ENCODE measurements at places on chromosomes 3 and 15.

DNA sequence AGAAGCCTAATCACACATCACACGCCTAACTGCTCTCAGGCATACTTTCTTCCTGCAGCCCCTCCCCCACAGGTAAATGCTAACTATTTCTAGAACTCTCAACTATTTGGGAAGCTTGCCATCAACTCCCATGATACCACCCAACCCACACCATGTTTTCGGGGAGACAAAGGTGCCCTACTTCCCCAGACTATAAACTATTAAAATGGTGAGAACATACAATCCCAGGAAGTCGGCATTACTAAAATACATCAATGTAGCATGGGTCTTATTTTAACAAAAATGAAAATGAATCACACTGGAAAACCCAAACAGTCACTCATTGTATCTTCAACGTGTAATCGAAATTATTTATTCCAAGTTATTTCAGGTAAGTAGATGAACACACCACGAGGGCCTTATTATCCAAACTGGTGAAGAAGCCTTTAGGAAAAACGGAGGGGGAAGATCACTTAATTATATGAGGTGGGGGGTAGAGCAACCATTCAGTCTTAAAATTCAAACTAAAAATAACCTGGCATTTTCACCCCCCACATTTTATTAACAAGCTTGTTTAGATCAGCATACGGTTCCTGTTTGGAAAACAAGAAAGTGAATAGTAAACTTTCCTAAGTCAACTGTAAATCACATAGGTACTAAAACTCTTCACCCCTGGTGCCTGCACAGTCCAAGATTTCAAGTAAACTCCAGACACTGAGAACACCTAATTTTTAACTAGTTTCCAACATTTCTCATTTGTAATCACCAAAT lies 1.9 kb downstream of the TBL1XR1 start:
- no peak for DNase-seq

GRCh38 chr15:92583096-92584034 lies 72.2 kb downstream of the FAM174B start:
- no peak for DNase-seq

- no peak for DNase-seq
These were observed 1.7 kb upstream of the IFT57 start for GRCh38 chr3:108223928-108224327.

DNA sequence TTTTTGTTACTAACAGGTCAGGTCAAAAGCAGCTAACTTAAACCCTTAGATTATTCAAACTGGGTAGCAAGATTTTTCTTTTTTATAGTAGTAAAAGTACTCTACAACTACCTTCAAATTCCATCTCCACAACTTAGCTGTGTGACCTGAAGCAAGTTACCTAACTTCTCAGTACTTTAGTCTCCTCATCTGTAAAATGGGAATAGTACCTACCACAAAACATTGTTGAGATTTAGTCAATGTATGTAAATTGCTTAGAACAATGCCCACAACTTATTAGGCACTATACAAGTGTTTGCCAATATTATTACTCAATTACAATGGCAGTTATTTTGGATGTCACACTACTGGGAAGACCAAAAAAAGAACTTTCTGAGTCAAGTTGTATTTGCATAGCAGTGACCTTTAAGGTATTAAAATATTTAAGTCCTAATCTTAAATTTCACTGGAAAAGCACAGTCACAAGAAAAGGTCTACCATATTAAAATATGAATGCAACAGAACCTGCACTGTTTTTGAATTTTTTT lies 2.9 kb downstream of the TASOR start:
- no peak for DNase-seq

- no peak for DNase-seq
These were observed 86.3 kb downstream of the GMPS start for GRCh38 chr3:155956508-155957411.

DNA sequence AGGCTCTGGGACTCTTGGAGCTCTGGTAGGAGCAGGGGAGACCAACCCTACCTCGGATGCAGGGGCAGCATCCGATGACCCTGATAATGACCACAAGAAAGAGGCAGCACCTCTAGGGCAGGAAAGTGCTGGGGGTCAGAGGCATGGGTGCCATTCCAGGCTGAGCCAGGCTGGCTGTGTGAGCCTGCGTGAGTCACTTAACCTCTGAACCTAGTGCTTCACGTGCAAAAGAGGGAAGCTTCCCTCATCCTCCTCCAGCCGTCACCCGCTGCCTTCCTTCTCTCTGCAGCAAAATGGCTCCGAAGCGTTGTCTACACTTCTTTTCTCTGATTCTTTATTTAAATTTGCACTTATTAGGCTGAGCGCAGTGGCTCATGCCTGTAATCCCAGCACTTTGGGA lies 35.5 kb downstream of the ZDHHC19 start:
- no peak for DNase-seq

DNA sequence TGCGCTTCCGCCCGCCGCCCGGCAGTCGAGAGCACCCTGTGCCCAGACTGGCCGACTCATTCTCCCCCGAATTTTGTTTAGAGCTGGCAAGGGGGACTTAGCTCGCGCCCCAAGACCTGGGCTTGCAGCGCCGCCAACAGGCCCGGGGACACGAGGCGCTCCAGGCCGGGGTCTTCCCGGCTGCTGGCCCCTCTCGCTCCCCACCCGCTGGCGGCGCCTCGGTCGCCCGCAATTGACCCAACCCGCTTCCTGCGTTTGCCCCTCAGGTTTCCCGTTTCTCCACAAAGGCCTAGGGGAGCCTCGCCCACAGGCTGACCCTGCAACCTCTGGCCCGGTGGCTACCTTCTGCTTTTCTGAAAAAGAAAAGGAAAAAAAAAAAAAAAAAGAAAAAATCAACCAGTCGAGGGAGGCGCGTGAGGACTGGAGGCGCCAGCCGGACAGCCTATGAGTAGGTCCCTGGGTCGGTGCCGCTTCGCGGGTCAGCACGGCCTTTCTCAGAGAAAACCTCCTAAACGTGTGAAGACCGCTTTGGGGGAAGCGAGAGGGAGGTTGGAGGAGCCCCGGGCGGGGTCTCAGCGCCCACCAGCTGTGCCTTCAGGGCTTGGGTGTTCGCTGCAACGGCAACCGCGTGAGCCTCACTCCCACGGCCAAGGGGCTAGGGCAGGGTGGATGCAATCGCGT lies 7.2 kb downstream of the FOXL2 start:
- DNase-seq: no peak

DNA sequence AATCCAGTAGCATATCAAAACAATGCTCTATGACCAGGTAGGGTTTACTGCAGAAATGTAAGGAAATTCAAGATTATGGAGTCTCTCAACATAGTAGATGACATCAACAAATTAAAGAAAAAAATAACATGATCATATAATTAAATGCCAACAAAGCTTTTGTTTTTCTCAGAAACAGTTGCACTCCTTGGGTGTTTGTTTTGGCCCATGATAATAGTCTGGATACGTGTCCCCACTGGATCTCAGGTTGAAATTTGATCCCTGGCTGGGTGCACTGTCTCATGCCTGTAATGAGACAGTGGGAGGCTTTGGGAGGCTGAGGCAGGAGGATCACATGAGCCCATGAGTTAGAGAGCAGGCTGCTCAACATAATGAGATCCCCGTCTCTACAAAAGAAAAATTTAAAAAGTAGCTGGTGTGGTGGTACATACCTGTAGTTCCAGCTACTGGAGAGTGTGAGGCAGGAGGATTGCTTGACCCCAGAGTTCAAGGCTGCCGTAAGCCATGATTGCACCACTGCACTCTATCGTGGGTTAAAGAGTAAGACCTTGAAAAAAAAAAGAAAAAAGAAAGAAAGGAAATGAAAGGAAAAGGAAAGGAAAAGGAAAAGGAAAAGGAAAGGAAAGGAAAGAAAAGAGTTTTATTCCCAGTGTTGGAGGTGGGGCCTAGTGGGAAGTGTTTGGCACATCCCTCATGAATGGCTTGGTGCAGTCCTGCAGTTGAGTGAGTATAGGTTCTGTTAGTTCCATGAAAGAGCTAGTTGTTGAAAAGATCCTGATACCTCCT lies 53.3 kb upstream of the FOXB1 start:
- DNase-seq: no peak

DNA sequence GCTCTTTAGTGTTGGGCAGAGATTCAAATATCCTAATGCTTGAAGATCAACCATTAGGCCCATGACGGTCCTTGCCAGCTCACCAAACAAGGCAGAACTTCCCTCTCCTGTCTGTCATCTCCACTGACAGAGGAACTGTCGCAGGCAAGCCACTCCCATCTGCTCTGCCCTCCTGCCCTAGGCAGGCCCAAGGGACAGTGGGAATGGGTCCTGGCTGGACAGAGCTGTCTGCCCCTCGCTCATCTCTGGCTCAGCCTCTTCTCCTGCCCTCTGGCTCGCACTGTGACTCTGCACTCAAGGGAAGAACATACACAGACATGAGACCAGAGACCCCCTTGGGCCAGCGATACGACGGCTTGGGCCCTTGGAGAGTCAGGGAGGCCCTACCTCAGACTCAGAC lies 7.6 kb upstream of the MUSTN1 start:
- no peak for DNase-seq

- DNase-seq: no peak
These were observed 18.2 kb downstream of the LOXL1 start for GRCh38 chr15:73944161-73945129.

GRCh38 chr15:86608461-86609205 lies 529.0 kb downstream of the AGBL1 start:
- no peak for DNase-seq

DNA sequence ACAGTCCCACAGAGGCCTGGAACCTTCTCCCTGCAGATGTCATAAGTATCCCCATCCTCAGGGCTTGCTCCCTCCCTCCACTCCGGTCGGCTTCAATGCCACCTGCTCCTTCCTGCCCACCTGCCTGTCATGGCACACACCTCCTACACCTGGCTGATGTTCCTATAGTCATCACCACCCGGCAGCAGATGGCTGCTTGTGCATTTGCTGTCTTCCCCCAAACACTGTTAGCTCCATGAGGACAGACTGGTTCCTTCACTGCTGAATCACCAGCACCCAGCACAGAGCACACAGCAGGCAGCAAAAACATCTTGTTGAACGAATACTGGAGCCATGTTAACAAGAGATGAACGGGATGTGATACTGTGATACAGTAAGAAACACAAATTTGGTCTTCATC lies 14.8 kb downstream of the TARS3 start:
- DNase-seq: no peak

GRCh38 chr3:28836199-28836598 lies 444.7 kb upstream of the RBMS3 start:
- no peak for DNase-seq

GRCh38 chr15:64634027-64634426 lies 141.4 kb downstream of the RBPMS2 start:
- peak; percentile 8 for DNase-seq

GRCh38 chr3:45555666-45556065 lies 38.9 kb upstream of the LIMD1 start:
- DNase-seq: no peak

- no peak for DNase-seq
These were observed 12.7 kb upstream of the TATDN2 start for GRCh38 chr3:10235551-10235950.

GRCh38 chr3:79257791-79258190 lies 510.0 kb downstream of the ROBO1 start:
- no peak for DNase-seq

GRCh38 chr3:39506863-39507262 lies 39.4 kb downstream of the MOBP start:
- no peak for DNase-seq

DNA sequence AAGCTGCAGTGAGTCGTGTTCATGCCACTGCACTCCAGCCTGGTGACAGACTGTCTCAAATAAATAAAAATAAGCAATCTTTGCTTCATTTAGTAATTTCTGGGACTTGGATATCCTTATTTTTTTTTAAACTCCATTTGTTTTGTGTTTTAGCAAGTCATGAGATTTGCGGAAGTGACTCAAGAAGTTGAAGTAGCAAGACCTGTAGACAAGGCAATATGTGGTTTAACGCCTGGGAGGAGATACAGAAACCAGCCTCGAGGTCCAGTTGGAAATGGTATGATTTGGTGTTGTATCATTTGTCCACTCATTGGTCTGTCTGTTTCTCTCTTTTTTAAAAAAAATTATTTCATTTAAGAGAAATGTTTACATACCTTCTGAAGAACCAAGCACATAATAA lies 16.6 kb upstream of the RPLP1 start:
- no peak for DNase-seq

DNA sequence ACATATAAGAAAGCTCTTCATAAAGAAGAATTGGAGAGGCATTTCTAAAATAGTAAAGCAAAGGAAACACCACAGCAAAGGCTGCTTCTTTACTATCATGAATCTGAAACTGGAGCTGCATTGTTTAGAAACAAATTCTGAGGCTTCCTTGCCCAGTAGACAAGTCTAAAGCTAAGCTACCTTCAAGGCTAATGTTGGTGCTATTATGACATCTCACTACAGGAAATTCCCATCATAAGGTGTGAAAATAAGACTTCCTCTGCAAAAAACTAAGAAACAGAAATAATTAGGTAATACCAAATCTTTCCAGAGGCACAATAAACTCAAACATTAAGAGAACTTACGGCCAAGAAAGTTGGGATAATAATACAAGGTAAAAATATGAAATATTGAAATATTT lies 89.9 kb upstream of the P3H2 start:
- no peak for DNase-seq

GRCh38 chr15:100842756-100843730 lies 36.6 kb upstream of the ALDH1A3 start:
- DNase-seq: no peak

GRCh38 chr3:107753494-107753893 lies 230.7 kb downstream of the BBX start:
- peak; percentile 48 for DNase-seq

GRCh38 chr15:26101443-26101842 lies 238.3 kb upstream of the ATP10A start:
- DNase-seq: no peak

- no peak for DNase-seq
These were observed 3.6 kb downstream of the LSAMP start for GRCh38 chr3:116441652-116442051.

- no peak for DNase-seq
These were observed 64.4 kb downstream of the UACA start for GRCh38 chr15:70698836-70699390.

DNA sequence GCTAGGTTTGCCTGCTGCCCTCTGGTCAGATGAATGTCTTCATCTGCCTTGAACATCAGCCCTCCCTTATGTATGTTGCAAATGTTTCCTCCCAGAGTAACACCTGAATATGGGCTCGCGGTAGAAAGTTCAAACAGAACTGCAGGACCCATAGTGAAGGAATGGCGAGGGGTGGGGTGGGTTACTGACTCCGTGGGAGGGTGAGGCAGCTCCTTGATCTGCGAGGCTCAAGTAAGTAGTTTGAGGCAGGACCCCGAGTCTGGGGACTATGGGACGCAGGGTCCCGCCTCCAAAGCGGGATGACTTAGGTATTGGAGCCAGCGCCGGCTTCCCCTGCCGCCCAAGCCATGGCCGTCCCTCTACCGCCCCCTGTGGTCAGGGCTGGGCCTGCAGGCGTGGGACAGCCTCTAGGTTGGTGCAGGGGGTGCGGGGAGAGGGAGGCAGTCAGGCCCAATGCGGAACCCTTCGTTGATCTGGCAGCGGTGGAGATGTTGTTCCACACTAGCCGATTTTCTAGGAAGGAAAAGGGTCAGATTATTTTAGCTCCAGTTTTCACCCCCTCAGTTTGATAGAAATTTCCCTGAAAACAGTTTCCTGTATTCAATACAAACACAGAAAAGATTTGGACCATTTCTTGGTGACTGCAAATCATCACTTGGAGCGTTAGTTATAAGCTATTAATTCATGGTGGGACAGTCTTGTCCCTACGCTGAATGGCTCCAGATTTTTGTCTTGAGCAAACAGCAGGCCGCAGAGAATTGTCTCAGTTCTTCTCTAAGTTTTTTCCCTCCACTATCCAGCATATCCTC lies 72.3 kb downstream of the CORO2B start:
- peak; percentile 75 for DNase-seq

Data from neural crest cell (in vitro differentiated cells).